ENCODE measurements at places on chromosomes 16 and 17.

DNA sequence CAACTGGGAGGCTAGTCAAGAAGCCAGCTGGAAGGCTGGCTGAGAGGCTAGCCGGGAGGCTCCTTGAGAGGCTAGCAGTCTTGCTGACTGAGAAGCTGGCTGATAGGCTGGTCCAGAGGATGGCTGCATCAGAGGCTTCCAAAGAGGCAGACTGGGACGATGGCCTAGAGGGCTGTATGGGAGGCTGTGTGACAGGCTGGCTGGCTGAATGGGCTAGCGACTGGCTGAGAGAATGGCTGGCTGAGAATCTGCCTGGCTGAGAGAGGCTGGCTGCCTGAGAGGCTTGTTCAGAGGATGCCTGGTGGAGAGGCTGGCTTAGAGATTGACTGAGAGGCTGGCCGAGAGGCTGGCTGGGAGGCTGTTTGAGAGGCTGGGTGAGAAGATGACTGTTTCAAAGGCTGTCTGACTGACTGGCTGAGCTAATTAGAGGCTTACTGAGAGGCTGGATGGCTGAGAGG, 34.8 kb upstream of the ACSM2B start:
- DNase-seq, result no peak

- DNase-seq, result peak; percentile 97
Observed at GRCh38 chr17:17849147-17849820, 12.5 kb upstream of the SREBF1 start.

- no peak for DNase-seq
Observed at GRCh38 chr16:84683691-84684591, 15.9 kb upstream of the USP10 start.

DNA sequence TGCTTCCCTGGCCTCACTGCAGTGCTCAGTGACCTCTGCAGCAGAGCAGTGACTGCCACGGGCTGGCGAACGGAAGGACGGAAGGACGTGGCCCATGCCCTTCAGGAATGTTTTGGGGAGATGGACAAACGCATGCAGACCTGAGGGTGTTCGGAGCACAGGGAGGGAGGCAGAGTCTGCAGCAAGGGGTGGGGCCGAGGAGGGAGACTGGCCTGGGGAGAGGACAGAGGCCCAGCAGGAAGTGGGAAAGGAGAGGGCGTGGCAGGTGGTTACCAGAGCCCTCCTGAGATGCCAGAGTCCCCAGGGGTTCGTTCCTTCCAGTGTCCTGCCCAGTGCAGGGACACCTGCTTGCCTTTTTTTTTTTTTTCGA, 21.9 kb downstream of the ADORA2B start:
- DNase-seq, result peak; percentile 81

Data from NB4 (cell line).